ENCODE measurements at places on chromosomes 6 and 20.

- DNase-seq: no peak
Measured at GRCh38 chr6:157727629-157728182, 95.3 kb upstream of the SNX9 start.

GRCh38 chr6:40779409-40779808, 192.2 kb upstream of the LRFN2 start:
- DNase-seq: peak; percentile 97

- no peak for DNase-seq
Measured at GRCh38 chr20:47774131-47774777, 11.0 kb downstream of the SULF2 start.

GRCh38 chr20:53020834-53021233, 48.7 kb downstream of the TSHZ2 start:
- no peak for DNase-seq

- no peak for DNase-seq
Measured at GRCh38 chr20:44157061-44157460, 29.9 kb downstream of the JPH2 start.

GRCh38 chr20:47042464-47042863, 147.8 kb downstream of the EYA2 start:
- no peak for DNase-seq

GRCh38 chr6:51001399-51001798, 182.7 kb downstream of the TFAP2B start:
- DNase-seq: no peak

- peak; percentile 20 for DNase-seq
Measured at GRCh38 chr6:129890164-129890563, 29.0 kb upstream of the TMEM244 start.

DNA sequence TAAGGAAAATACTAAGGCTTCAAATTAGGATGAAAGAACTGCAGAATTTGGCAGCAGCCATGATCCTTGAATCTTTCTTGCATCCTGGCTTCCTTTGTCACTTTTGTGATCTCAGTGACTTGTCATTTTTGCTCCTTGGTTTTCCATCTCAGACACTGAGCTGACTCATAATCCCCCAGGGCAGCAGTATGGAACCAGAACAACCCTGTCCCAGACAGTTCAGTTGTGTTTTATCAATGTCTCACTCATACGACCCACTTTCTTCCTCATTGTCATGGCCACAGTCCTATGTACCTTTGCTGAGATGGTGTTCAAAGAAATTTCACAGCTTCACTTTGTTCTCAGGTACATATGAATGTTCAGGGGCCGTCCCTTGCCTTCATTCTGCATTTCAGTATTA, 488.5 kb upstream of the BTBD3 start:
- no peak for DNase-seq

- DNase-seq: no peak
Measured at GRCh38 chr6:11217360-11218101, 14.9 kb downstream of the NEDD9 start.

- DNase-seq: no peak
Measured at GRCh38 chr6:32096394-32097258, 12.5 kb downstream of the TNXB start.

DNA sequence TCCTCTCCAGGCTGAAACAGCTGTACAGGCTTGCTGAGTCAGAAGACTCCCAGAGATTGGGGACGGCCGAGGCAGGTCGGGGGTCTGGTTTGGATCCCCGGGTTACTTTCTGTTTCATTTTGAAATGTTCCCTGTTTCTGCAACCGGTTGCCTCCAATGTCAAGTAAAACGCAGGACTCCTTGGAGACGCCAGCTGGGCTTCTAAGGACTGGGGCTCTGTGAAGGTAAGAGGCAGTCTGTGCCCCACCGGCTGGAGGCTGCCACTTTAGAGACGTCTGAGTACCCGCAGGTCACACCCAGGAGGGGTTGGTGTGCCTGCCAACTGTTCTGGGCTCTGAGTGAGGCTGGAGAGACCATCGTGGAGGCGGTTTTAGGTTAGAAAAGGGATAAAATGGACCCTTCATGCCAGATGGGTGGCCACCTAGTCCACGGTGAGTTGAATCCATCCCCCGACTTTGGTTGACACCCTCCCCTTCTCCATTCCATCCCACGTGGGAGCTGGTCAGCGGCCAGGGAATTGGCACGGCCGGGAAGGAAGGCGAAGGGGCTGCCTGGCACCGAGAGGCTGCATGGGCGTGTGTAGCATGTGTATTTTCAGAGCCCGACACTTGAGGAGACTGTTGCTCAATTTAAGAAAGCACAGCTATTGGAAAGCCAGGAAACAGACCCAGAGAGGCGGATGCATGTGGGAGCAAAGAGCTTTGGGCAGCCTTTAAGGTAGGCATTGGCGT, 240.9 kb downstream of the PHACTR1 start:
- DNase-seq: peak; percentile 60

GRCh38 chr20:17314264-17314663, 87.4 kb downstream of the PCSK2 start:
- DNase-seq: no peak

GRCh38 chr20:20063941-20064702, 11.8 kb downstream of the CFAP61 start:
- no peak for DNase-seq

- DNase-seq: no peak
Measured at GRCh38 chr6:132813173-132813856, 1.1 kb upstream of the RPS12 start.

DNA sequence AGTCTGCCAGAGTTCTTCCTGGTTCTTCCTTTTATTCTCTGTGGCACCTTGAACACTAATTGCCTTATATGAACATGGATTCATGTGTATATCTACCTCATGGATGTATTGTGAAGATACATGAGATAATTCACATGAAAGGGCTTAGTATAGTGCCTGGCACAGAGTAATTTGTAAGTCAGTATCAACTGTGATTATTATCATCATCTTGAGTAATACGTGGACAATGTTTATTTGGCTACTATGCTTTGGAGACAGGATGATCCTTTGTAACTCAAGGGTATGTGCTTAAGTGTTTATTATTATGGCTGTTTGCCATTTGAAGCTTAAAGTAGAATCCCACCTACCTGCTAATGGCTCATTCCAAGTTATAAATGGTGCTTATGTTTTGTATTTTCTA, 16.0 kb downstream of the DOP1A start:
- DNase-seq: no peak

DNA sequence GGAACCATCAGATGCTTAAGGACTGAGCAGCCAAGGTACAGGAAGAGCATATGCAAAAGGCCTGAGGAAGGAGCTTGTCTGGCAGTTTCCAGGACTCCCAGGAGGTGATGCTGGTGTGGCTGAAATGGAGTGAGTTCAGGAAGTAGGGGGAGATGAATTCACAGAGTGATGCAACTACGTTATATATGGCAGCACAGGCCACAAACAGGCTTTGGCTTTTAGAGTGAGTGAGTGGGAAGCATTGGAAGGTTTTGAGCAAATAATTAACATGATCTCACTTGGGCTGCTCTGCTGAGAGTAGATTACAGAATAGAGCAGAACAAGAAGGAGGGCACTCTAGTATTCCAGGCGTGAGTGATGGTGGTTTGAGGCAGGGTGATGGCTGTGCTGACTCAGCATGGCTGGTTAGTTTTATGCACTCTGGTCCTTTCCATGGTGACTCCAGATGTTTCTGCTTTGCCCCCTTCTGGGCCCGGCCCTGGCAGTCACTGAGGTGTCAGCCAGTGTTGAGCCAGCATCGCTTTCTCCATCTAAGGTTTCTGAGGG, 6.5 kb downstream of the BTN2A2 start:
- no peak for DNase-seq

GRCh38 chr6:2542858-2543218, 207.9 kb downstream of the MYLK4 start:
- DNase-seq: no peak

- peak; percentile 19 for DNase-seq
Measured at GRCh38 chr20:39935901-39936300, 753.1 kb downstream of the MAFB start.

DNA sequence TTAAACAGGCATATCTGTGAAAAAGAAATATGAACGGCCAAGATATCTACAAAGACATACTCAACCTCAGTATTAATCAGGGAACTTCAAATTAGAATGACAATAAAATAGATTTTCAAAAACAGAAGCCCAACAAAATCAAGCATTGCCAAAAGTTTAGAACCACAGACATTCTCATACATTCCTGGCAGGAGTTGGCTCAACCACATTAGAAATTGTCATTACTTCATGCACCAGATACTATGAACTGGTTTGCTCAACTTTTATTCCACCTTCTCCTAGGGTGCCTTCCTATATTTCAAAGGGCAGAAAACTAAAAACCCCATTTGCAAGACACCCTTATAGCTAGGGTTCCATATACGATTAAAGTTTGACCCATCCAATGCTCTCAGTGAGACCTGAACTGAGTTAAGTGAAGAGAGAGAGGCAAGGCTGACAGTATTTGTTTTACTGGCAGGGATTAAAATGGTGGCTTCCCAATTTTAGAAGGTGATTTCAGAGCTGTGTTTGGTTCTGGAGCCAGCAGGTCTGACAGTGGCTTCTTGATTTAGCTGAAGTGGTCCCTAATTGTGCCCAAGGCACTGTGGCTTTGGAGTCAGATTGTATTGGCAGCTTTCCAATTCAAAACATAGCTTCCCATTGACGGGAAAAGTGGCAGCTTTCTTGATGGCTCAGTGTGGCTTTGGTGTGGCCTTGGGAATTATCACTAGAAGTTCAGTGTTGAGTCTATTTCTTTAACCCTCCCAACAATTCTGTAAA, 77.1 kb upstream of the CDYL start:
- DNase-seq: peak; percentile 49

DNA sequence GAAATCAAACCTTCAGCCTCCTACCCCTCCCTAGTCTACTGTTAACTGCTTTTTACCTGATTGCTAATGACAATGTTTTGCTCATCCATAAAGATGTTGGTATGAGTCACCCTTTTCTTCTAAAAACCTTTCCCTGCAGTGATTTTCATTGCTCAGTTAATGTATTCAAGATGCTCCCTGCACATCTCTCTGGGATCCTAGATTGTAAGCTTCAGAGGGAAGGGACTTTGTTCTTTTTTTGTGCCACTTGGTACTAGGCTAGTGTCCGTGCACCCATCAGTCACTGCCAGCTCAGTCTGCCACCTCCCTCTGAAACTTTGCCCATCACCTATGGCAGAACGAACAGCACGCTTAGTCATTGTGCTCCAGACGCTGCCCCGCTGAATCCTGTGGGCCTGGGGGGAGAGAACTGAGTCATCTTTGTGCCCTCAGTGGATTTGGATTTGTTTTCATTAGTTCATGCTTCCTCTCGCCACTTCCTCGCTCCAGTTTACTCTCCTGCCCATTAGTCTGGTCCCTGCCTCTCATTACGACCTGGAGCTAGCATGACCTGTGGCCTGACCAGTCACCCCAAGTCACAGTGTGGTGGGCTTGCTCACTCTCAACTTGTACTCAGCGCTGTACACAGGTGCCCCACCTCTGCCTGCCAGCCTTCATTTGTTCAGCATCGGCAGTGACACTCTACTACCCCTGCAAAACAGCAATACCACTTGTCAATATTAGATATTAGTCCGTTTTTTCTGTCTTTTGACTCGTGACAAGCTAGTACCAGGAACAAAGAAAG, 78.0 kb upstream of the TMEM181 start:
- DNase-seq: peak; percentile 78
